ENCODE measurements at places on chromosomes 5 and 9.

DNA sequence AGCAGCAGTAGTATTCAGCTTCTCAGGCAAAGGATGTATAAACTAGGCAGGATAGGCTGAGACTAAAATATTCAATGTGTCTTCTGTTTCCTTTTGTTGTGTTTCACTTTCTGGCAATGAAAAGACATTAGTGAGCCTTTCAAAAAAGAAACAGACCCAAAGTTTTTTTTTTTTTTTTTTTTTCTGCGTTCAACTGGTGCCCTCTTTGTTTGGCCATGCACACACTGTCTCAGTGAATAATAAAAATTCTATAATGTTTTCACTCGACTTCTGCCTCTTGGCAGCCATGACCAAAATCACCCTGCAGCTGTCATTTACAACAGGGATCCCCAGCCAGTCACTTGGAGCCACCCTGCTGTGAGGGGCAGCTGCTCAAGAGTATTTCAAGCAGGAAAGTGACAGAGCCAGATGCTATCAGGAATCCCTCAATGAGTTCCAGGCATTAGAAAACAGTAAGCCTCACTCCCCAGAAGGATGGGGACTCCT is 44.0 kb upstream of the MAN2A1 start:
- no peak for DNase-seq

- no peak for DNase-seq
These were observed 4.7 kb upstream of the SUSD1 start for GRCh38 chr9:112179816-112180215.

GRCh38 chr5:104267320-104268015 is 704.9 kb upstream of the NUDT12 start:
- no peak for DNase-seq

DNA sequence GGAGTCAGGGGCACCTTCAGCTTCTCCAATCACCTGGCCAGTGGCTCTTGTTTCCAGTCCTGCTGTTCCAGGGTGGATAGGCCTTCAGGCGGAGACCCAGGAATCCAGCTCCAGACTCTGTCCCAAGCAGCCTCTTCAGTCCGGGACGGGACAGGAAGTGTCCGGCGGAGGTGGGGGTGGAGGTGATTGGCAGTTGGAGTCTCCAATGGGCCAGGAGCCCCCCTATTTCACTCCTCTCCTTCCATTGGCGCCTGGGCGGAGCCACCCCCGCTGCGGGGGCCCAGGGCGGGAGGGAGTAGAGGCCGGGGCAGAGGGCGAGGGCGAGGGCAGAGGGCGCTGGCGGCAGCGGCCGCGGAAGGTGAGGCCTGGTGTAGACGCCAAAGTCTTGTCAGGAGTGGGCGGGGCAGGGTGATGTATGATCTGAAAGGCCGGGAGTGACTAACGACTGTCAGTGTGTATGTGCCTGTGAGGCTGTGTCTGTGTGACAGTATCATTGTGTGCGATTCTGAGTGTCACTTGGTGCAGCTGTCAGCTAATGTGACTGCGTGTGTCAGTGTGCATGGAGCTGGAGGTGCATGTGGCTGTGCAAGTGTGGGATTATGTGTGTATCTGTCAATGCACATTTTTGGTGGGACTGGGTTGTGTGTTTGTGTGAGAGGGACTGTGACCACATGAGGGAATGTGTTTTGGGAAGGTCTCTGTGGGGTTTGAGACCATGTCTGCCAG is at the start of gene IL11RA:
Gene IL11RA, plus strand, starts transcription at position 310 of the 726 bp plus-strand sequence. CDS start 3,033 bp downstream, outside the sequence.
- DNase-seq: no peak

GRCh38 chr5:54254482-54255198 is 55.7 kb downstream of the ARL15 start:
- no peak for DNase-seq

GRCh38 chr5:135810188-135810943 is 24.1 kb upstream of the SLC25A48 start:
- no peak for DNase-seq

DNA sequence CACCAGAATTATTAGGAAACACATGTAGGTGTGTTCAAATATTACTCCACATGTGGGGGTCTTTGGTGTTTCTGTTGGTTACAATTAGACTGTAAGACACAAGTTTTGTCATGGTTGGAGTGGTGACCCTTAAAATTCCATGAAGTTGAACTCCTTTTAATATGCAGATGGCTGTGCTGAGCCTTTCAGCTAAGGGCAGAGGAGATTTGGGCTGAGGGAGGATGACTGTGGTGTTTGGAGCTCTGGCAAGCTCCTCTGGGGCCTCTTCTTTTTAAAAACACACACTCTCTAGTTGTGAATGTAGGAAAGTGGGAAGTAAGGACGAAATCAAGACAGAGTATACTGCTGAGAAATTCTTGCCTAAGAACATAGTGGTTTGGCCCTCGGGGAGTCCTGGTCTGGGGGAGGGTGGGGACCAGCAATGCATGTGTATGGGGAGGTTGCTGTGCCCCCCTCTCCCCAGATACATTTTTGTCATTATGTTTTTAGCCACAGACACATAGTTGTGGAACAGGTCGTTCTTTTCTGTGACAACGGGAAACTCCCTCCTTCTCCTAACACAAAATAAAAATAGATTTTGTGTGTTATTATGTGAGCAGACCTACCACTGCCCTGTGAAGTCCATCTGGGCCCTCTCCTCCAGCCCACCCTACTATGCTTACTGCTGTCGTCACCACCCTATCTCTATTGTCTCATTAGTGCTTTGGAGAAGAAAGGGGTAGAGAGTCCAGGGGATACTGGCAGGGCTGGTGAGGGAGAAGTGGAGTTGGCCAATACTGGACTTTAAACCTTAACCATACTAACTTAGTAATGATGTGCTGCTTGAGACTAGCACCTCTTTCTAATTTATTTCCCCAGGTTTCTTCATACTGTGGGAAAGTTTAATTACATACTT is 10.0 kb downstream of the SMARCA2 start:
- no peak for DNase-seq

DNA sequence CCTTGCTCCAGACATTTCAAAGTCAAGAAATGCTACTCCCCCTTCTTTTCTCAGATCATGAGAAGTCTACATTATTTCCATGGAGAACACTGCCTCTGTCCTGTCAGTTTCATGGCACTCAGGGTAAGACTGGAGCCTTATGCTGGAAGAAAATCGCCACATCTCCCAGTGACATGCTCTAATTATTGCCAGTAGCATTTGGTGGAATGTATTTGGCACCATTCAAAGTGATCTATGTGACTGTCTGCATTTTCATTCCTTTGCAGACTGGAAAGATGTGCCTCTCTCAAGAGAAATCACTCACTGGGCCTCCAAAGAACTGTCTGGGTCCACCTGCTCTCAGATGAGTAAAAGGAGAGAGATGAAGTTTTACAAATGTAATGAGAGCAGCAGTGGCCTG is 840 bp upstream of the PLCXD3 start:
- DNase-seq: no peak

GRCh38 chr9:97802276-97802675 is 50.8 kb upstream of the FOXE1 start:
- no peak for DNase-seq

GRCh38 chr9:129346046-129346445 is 168.0 kb upstream of the IER5L start:
- no peak for DNase-seq

DNA sequence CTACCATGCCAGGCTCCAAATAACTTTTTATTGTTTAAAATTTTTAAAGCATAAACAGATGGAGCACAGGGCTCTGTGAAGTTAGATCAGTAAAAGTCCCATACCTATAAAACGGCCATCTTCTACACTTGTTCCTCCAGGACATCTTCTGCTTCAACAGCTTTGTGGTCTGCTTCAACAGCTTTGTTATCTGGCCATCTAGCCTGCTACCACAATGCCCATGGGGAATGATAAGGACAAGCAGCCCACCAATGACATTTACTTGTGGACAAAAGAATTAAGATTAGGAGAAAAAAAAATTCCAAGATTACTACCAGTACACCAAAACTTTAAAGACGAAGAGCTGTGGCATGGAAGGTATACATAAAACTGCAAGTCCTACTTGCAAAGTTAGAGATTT is 2.2 kb upstream of the VPS13A start:
- DNase-seq: no peak

- no peak for DNase-seq
These were observed 126.8 kb downstream of the TRPM3 start for GRCh38 chr9:70994582-70994981.

- no peak for DNase-seq
These were observed 122.5 kb downstream of the TMEM174 start for GRCh38 chr5:73295447-73295846.

DNA sequence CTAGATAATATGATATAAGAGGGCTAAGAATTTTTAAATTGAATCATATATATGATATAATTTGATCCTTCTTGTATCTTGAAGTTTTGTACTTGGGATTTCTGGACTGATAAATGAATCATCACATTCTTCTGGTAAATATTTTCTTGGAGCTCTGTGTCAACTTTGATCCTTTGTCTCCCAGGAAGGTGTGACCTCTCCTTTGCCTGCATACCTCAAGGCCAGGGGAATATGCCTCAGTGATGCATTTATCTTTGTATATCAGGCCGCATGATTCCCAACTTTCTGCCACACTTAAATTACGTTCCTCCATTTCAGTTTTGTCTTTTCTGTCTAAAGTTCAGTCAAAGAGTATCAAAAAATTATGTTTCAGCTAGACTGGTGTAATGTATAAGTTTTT is 101.2 kb downstream of the NLN start:
- no peak for DNase-seq

- no peak for DNase-seq
These were observed 981.5 kb downstream of the PTPRD start for GRCh38 chr9:9631284-9631683.

DNA sequence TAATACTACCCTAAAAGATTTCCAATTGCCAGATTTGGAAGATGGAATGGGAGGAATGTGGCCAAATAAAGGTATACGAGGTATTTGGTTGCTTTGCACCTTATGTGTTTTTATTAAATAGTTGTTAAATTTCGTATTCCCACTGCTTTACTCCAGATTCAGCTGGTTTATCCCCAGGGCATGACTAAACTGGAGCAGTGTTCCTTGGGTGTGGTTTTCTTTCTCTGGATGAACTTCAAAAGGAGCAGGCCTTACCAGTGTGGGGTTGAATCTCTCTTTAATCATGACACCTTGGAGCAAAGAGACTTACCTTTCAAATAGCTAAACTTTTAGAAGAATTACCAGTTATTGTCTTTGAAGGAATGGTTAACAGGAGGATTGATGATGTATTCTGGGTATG is 121.7 kb upstream of the BNC2 start:
- no peak for DNase-seq

- DNase-seq: peak; percentile 34
These were observed 71.2 kb downstream of the RAPGEF1 start for GRCh38 chr9:131668439-131669268.

- no peak for DNase-seq
These were observed 27.7 kb upstream of the SLC25A51 start for GRCh38 chr9:37931592-37931991.

GRCh38 chr5:142785206-142785605 is 15.0 kb downstream of the ARHGAP26 start:
- DNase-seq: no peak

DNA sequence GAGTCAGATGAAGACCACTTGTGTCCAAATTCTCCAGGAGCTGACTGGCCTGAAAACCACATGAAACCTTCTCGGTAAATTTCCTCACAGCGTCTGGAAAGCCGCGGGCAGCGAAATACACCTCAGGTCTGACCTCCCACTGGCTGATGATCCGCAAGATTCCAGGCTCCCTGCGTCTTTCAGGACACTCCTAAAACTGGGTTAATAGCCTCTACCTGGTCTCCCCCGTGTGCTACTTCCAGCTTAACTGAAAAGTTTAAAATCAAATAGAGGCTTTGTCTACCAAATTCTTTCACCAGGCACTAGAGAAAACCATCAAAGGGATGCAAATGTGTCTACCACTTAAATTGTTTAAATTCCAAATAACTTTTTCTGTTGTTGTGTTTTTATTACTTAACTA is 312.6 kb downstream of the DRD1 start:
- no peak for DNase-seq

DNA sequence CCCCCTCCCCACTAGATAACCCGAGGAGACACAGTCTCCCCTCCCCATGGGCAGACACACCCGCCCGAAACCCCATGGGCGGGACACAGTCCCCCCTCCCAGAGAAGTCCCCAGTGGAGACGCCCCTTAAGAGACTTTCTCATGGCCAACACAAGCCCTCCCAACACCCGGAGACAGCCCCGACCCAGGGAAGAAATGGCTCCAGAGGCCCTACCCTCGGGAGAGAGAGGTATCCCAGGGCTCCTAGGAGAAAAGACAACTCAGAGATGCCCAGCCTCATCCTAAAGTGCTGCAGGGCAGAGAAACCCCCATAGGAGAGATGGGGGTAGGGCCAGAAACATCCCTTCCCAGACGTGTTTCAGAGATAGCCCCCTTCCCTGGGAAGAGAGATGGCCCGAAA is 27.4 kb downstream of the PCDH1 start:
- DNase-seq: no peak

GRCh38 chr9:116280529-116280928 is 126.9 kb downstream of the PAPPA start:
- DNase-seq: no peak

DNA sequence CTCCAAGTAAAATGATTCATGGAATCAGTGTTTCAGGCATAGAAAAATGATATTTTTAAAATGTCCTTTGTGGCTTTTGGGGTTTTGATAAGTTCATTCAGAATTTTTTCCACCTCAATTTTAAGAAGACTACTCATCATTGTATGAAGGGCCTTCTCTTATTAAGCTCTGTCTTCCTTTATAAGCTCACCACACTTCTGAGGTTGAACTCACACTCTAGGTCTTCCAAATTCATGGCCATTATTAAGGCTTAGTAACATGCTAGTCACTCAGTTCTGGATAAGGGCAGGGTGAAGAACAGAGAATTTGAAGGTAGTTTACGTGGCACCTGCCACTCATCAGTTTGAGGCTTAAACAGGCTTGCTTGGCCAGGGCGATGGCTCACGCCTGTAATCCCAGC is 4.2 kb downstream of the MELK start:
- no peak for DNase-seq

DNA sequence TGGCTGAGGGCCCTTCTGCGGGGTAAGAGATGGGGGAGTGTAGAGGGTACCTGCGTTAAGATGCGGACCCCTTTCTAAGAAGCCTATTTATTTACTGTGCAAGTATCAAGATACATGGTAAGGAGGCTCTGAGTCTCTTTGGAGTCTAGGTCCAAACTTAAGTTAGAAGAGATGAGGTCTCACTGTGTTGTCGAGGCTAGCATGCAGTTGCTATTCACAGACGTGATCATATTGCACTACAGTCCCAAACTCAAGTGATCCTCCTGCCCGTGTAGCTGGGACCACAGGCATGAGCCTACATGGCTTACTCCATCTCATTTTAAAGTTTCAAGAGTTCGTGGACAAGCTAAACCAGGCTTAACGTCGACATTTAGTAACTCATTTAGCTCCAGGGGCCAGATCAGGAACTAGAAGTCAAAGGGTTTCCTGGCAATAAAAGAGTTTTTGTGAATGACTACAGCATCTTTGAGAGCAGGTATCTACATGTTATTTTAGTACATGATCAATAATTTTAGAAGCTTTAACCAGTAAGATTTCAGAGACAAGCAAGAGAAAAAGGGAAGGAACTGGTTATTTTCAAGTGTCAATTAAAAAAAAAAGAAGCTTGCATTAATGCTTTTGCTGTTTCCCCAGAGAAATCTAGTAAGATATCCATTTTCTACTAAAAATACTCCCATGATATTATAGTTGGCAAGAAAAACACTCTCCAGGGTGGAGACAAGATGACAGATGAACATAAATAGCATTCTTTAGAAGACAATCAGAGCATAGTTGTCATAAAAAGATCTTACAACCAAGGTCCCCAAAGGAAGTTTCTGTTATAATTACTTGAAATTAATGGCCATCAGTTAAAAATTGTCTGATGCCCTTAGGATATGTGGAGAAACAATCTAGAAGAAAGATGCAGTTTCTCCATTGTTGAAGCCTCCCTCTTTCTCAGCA is 141.3 kb downstream of the SCAMP1 start:
- DNase-seq: no peak
